ENCODE measurements at places on chromosomes 6 and 20.

DNA sequence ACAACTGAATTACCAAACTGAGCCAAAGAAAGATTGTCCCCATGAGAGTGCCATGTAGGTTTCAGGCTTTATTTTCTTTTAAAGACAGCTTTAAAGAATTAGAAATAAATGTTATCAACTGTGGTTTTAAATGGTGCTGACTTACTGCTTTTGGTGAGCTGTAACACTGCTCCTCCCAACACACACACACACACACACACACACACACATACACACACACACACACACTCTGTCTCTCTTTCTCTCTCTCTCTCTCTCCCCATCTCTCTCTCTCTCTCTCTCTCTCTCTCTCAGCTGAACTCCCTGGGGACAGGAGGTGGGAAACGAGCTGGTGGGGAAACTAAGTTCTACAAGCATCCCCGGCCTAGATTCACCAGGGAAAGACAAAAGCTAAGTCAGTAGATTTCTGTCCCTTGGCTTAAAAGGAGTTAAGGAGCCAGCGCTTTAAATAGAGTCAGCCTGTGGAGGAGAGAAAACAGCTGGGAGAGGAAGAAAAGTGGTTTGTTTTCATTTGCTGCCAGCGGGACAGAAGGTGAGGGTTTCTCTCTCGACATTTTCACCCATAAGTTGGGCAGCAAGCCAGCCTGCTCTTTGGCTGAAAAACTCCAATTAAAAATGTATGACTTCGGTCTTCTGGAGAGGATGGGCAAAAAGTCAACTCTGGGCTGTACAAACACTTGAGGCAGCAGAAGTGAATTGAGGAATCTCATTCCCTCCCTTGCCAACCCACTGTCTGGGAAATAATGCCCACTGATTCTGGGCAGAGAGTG is 27.4 kb downstream of the CBLN4 start:
- DNase-seq, result no peak

- no peak for DNase-seq
Observed at GRCh38 chr6:108027056-108027455, 47.5 kb downstream of the OSTM1 start.

DNA sequence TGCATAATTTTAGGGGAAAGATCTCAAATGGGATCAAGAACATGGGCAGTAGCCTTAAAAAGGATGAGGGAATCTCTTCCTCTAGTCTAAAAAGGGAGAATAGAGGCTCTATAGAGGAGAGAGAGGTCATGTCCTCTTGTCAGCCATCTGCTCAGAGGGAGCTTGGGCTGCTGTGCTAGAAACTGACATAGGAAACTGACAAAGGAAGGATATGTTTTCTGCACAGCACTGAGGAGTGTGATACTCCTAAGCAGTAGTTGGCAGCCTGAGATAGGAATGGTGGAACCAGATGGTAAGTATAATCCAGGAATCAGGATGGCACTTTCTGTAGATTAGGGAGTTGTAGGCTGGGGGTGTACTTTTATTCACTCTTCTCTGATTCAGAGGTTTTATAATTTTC is 59.2 kb downstream of the PTPRA start:
- DNase-seq, result no peak

- DNase-seq, result no peak
Observed at GRCh38 chr6:7646394-7646793, 56.4 kb downstream of the SNRNP48 start.

GRCh38 chr20:58756450-58756775 is 63.8 kb downstream of the NPEPL1 start:
- DNase-seq, result no peak

DNA sequence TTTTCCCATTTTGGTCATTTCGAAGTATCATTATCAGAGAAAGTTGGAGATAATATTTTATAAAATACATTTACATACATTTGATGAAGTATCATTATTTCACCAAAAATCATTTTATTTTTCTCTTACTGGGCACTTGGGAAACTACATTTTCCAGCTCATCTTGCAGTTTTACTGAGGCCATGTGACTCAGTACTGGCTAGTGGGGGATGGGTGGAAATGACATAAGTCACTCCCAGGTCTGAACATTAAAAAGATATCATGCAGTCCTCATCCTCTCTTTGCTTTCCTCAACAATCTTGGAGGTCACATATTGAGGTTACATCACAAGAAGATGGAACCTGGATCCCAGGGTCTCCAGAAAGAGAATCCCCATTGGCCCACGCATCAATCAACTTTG is 84.1 kb downstream of the CD24 start:
- DNase-seq, result no peak

DNA sequence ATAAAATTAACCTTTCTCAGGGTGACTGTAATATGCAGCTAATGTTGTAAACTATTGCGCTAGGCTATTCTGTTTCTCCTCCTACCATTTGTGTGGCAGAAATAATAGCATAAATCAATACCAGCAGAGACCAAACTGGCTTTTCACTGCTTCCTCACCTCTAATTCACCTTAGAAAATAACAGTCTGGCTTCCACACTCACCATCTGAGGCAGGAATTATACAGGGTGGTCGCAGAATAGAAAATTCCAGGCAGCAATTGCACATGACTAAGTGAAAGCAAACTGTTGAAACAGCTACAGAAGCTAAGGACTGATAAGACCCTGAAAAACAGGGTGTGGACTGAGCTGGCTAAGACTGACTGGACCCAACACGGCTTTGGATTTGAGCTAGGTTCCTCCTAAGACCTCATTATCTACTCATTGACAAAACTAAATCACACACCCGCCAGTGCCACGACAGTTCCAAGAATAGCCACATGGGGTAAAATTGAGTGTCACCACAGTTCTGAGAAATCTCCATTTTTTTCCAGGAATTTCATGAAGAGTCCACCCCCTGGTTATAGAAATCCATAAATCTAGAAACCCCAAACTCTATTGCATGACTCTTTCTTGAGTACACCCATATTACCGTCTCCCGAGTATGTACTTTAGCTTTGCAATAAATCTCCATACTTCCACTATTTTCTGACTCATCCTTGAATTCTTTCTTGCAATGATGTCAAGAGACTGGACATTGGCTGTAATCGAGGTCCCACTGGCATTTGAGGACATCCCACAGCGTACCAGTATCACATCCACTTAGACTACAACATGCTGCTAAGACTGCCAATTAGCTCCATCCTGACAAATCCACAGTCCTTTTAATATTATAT is 60.9 kb upstream of the KCNQ5 start:
- no peak for DNase-seq

GRCh38 chr6:53532942-53533341 is 12.0 kb downstream of the GCLC start:
- DNase-seq, result no peak

DNA sequence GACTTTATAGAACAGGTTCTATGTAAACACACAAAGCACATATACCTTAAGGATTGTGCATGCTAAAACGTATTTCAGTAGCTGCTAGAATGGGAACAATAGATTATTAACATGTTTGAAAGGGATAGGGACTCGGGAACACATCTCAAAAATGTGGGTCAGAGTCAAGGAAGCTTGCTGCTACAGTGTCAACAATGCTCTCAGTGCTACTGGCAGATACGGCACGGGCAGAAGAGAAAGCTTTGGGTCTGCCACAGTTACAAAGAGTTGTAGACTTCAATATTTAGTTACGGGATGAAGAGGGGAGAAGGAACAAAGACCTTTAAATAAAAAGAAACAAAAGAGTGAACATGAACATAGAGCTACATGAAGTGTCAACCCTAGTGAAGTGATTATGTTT is 170.5 kb downstream of the BACH2 start:
- DNase-seq, result no peak

DNA sequence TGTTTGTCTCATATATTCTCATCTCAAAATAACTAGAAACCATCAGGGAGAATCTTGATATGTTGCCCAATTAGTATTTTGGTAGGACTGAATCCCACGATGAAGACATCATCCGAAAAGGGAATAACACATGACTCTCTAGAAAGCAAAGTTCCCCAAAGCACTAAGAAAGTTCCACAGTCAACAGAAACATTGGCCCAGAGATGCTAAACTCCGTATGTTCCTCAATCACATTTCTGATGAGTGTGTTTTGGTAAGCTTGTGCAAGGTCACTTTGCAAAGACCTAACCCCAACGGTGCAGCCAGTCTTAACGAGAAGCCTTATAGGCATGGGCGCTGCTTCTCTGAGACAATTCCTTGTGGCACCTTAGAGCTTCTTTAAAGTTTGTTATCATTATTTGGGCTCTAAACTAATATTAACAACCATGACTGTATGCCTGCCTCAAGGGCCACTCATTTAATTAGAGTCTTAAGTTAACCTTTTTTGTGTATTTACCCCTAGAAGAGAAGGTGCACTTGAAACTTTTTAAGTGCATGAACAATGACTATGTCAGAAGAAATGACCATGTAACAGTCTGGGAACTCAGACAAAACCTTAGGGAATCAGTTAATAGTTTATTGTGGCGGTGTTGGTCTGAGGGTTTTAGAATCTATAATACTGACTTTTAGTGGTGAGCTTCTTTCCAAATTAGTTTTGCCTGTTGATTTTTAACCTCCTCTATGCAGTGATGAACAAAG is 202.0 kb upstream of the RAB32 start:
- no peak for DNase-seq
